SK-N-SH (cell line): ENCODE measurements at places on chromosomes 4 and X.

DNA sequence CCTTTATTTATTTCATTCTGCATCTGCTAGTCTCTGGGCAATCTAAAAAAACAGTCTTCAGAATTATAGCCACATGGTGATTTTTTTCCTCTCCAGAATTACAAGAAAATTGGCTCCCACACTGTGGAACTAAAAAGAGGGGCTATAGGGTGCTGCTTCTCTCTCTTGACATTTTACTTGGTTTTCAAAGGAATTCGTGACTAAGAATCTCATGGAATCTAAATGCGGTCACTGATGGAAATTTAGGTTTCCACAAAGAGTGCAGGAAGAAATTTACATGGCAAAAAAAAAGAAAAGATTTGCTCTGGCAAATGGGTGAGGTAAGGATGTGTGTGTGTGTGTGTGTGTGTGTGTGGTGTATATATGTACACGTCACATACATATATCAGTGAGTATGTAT, 10.2 kb downstream of the ATXN3L start:
- H3K27ac ChIP-seq, result peak overlapping the region; percentile 2; the same call in 1 of the 2 replicates
- no peak overlapping the region for H3K4me3 ChIP-seq
- no peaks in the 10 kb centered on the region for H3K36me3 ChIP-seq
- peaks cover 5% of the 10 kb centered on the region; the same call in 1 of the 2 replicates for H3K4me1 ChIP-seq
- no peaks in the 10 kb centered on the region for H3K27me3 ChIP-seq
- no peak for DNase-seq

- no peak overlapping the region for H3K27ac ChIP-seq
- peak overlapping the region; percentile 83 for H3K4me3 ChIP-seq
- H3K27me3 ChIP-seq, result no peaks in the 10 kb centered on the region
- H3K36me3 ChIP-seq, result peaks cover 12% of the 10 kb centered on the region
Measured at GRCh38 chr4:77073981-77074380, 1.8 kb downstream of the CCNI start.

- H3K27me3 ChIP-seq, result no peaks in the 10 kb centered on the region; the same call in 1 of the 2 replicates
- no peaks in the 10 kb centered on the region for H3K36me3 ChIP-seq
- peak overlapping the region; percentile 73 for H3K27ac ChIP-seq
- no peaks in the 10 kb centered on the region; the same call in 1 of the 2 replicates for H3K4me1 ChIP-seq
- peak overlapping the region; percentile 57 for H3K4me3 ChIP-seq
Measured at GRCh38 chrX:23783589-23784469, 856 bp downstream of the SAT1 start.

GRCh38 chr4:38290914-38291313, 330.7 kb downstream of the PTTG2 start:
- no peaks in the 10 kb centered on the region for H3K27me3 ChIP-seq
- no peak for DNase-seq
- H3K27ac ChIP-seq, result no peak overlapping the region
- H3K36me3 ChIP-seq, result no peaks in the 10 kb centered on the region

DNA sequence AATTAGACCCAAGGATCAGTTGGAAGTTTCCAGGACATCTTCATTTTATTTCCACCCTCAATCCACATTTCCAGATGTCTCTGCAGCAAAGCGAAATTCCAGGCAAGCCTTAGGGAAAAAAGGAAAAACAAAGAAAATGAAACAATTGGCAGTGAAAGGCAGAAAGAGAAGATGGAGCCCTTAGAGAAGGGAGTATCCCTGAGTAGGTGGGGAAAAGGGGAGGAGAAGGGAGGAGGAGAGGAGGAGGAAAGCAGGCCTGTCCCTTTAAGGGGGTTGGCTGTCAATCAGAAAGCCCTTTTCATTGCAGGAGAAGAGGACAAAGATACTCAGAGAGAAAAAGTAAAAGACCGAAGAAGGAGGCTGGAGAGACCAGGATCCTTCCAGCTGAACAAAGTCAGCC, at the start of gene PLP1:
Gene PLP1, plus strand, starts transcription at position 295 of the 400 bp plus-strand sequence. CDS start 156 bp downstream, outside the sequence.
- H3K4me3 ChIP-seq, result no peak within 1 kb of the TSS
- H3K36me3 ChIP-seq, result no peaks in the 10 kb centered on the region
- H3K27me3 ChIP-seq, result peaks cover 9% of the 10 kb centered on the region; the same call in 1 of the 2 replicates
- peaks cover 12% of the 10 kb centered on the region; the same call in 1 of the 2 replicates for H3K4me1 ChIP-seq
- DNase-seq, result no peak

DNA sequence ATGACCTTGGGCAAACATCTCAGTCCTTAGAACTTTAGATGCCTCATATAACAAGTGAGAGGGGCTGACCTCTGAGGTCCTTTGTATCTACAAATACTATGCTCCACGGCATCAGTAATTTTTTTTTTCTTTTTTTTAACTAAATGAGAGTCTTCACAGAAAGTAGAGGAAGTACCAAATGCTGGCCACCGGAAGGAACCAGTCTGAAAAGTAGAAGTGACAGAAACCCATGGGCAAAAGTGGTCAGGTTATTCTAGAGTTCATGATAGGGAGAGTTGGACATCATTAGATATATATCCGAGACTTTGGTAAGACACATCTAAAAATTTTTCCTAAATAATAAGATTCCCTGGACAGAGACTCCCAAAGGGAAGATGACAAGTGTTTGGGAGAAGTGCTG, 53.7 kb downstream of the COQ2 start:
- no peaks in the 10 kb centered on the region for H3K4me1 ChIP-seq
- H3K27me3 ChIP-seq, result no peaks in the 10 kb centered on the region
- no peak overlapping the region for H3K4me3 ChIP-seq
- H3K36me3 ChIP-seq, result no peaks in the 10 kb centered on the region

- H3K4me3 ChIP-seq, result no peak overlapping the region
- H3K36me3 ChIP-seq, result no peaks in the 10 kb centered on the region
- no peaks in the 10 kb centered on the region for H3K4me1 ChIP-seq
- no peaks in the 10 kb centered on the region for H3K27me3 ChIP-seq
- DNase-seq, result no peak
Measured at GRCh38 chr4:12186526-12186925, 757.8 kb upstream of the HS3ST1 start.

- H3K27me3 ChIP-seq, result no peaks in the 10 kb centered on the region
- H3K4me1 ChIP-seq, result no peaks in the 10 kb centered on the region
- H3K36me3 ChIP-seq, result no peaks in the 10 kb centered on the region
- DNase-seq, result no peak
- H3K27ac ChIP-seq, result no peak overlapping the region; the same call in 1 of the 2 replicates
- no peak overlapping the region for H3K4me3 ChIP-seq
Measured at GRCh38 chr4:179662522-179662921, 2220.3 kb upstream of the AGA start.

DNA sequence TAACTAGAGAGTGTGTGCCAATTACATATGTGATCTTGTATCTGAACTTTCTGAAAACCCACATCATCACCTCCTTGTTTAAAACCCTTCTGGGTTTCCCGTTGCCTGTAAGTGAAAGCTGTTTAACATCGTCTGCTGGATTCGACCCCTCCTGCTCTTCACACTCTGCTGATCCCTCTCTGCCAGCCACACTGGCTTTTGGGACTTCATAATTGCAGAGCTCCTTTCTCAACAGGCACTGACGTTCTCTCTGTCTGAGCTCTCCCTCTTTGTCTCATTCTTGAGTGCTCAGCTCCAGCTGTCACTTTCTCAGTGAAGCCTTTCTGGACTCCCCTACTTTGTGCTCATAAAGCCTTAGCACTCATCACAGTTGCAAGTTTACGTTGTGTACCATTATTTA, 153.9 kb downstream of the CEP135 start:
- H3K36me3 ChIP-seq, result no peaks in the 10 kb centered on the region
- H3K4me3 ChIP-seq, result no peak overlapping the region
- no peak overlapping the region for H3K27ac ChIP-seq
- DNase-seq, result no peak
- H3K4me1 ChIP-seq, result no peaks in the 10 kb centered on the region
- no peaks in the 10 kb centered on the region for H3K27me3 ChIP-seq

DNA sequence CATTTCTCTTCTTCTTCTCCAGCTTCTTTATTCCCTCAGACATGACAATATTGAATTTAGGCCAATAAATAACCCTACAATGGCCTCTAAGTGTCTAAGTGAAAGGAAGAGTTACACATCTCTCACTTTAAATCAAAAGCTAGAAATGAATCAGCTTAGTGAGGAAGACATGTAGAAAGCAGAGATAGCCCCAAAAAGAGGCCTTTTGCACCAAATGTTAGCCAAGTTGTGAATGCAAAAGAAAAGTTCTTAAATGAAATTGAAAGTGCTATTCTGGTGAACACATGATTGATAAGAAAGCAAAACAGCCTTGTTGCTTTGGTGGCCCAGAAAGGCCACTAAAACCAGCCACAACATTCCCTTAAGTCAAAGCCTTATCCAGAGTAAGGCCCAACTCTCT, 146.2 kb upstream of the HHIP start:
- no peaks in the 10 kb centered on the region for H3K36me3 ChIP-seq
- no peaks in the 10 kb centered on the region for H3K4me1 ChIP-seq
- no peak for DNase-seq
- H3K27ac ChIP-seq, result no peak overlapping the region
- H3K27me3 ChIP-seq, result peaks cover 9% of the 10 kb centered on the region; the same call in 1 of the 2 replicates

- H3K4me3 ChIP-seq, result no peak overlapping the region
- no peaks in the 10 kb centered on the region for H3K27me3 ChIP-seq
- H3K36me3 ChIP-seq, result no peaks in the 10 kb centered on the region
Measured at GRCh38 chrX:11577603-11578002, 88.1 kb downstream of the ARHGAP6 start.

DNA sequence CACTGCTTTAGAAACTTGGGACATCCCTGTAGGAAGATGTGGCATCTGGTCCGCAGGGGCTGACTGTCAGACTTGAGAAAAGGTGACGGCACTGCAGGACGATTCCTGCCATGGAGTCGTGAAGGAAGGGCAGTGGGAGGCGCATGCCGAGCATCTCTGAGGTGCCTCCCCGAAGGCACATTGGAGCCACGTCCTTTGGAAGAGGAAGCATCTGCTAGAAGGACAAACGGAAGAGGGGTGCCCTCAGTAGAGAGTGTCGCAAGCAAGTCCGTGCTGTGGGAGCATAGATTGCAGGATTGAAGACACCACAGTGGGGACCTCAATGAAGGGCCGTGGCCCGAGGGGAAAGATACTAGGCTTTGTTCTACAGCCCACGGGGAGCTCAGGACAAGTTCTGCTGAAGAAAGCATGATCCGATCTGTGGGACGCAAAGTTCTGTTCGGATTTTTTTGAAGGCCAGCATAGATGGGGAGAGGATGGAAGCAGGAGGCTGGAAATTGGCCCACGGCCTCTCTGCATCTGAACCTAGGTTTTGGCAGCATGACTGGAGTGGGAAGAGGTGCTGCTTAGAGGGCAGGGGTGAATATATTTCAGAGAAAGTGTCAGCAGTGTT, 24.2 kb upstream of the HELT start:
- H3K4me1 ChIP-seq, result no peaks in the 10 kb centered on the region
- H3K27me3 ChIP-seq, result peaks cover 10% of the 10 kb centered on the region; the same call in 1 of the 2 replicates
- H3K4me3 ChIP-seq, result no peak overlapping the region
- no peak for DNase-seq
- no peak overlapping the region for H3K27ac ChIP-seq

- H3K4me1 ChIP-seq, result no peaks in the 10 kb centered on the region; the same call in 1 of the 2 replicates
- peak; percentile 39 for DNase-seq
- H3K27me3 ChIP-seq, result no peaks in the 10 kb centered on the region
- H3K4me3 ChIP-seq, result no peak overlapping the region
Measured at GRCh38 chr4:99938243-99938753, 8.1 kb downstream of the DNAJB14 start.

GRCh38 chr4:78939667-78940008, 400 bp upstream of the PAQR3 start:
- H3K4me1 ChIP-seq, result peaks cover 6% of the 10 kb centered on the region
- no peaks in the 10 kb centered on the region for H3K27me3 ChIP-seq
- H3K4me3 ChIP-seq, result peak overlapping the region; percentile 81
- H3K36me3 ChIP-seq, result peaks cover under 1% of the 10 kb centered on the region
- peak; percentile 11 for DNase-seq

DNA sequence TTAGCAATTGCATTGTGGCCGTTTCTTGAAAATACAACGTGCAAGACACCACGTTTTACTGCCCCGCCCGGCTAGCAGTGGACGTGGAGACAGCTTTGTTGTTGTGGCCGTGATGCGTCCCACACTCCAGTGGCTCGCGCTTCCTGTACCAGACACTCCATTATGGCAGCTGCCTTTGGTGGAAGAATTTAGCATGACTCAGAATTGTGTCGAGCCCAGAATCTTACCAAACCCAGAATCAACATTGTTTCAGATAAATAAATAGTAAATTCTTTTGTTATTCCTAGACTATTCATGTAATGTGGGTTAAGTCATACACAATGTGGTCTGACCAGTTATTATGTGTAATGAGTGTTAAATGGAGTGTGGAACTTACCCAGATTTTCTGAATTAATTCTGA, 25.3 kb upstream of the S100P start:
- no peaks in the 10 kb centered on the region for H3K27me3 ChIP-seq
- H3K4me3 ChIP-seq, result no peak overlapping the region
- H3K36me3 ChIP-seq, result no peaks in the 10 kb centered on the region
- DNase-seq, result no peak
- H3K27ac ChIP-seq, result no peak overlapping the region
- peaks cover 3% of the 10 kb centered on the region; the same call in 1 of the 2 replicates for H3K4me1 ChIP-seq

DNA sequence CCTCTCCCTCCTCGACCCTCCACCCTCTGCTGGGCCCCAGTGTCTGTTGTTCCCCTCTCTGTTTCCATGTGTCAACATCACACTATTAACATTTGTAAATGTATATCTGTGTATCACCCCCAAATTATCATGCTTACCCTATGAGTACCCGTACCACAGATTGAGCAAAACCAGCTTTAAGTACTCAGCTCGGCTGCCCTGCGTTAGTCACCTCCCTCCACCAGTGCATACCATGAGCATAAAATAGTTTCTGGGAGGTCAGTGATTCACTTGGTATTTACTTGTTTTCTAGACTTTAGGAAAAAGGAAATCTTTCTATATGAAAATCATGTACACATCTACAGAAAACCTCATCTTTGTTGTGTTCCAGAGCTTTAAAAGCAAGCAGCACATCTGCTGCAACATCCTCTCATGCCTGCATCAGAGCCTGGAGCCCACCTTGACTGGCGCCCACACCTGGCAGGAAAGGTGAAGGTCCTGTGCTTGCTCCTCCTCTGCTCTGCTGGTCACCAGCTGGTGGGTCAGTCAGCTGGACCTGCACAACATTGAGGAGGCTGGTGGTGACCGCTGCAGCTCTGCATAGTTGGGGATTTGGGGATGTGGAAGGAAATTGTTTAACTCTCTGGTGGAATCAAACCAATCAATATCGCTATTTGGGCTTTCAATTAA, 214.4 kb upstream of the KLF3 start:
- DNase-seq, result no peak
- H3K4me1 ChIP-seq, result no peaks in the 10 kb centered on the region
- no peak overlapping the region for H3K4me3 ChIP-seq
- H3K36me3 ChIP-seq, result no peaks in the 10 kb centered on the region

DNA sequence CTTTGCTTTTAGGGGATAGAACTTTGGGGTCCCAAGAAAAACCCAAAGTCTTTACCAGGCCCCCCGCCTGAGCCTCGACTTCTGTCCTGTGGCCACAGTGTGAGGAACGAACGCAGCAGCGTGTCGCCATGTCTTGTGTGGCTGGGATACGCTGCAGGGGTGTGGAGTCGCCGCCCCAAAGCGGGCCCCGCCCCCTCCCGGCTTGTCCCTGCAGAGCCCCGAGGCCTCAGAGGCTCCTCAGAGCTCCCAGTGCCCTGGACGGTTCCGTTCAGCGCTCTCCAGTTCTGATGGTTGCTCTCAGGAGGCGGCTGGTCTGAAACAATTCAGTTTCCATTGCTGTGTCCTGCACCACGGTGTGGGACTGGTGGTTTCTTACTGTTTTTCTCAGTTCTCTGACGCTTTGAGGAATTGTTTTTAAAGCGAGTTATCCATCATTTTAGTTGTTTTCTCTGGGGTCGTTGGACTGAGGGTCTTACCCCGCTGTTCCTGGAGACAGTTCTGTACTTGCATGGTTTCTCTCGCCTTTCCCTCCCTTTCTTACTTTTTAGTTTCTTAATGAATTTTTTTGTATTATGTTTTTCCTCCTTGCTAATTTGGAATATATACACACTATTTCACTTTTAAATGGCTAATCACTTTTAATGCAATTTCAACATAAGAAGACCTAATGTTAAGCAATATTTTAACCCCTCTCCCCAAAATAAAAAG, 1.6 kb upstream of the IDUA start:
- H3K4me3 ChIP-seq, result no peak overlapping the region
- no peaks in the 10 kb centered on the region for H3K27me3 ChIP-seq
- DNase-seq, result no peak
- H3K36me3 ChIP-seq, result peaks cover 7% of the 10 kb centered on the region; the same call in 1 of the 2 replicates
- H3K27ac ChIP-seq, result no peak overlapping the region
